ENCODE measurements at places on chromosomes 6 and 20.

DNA sequence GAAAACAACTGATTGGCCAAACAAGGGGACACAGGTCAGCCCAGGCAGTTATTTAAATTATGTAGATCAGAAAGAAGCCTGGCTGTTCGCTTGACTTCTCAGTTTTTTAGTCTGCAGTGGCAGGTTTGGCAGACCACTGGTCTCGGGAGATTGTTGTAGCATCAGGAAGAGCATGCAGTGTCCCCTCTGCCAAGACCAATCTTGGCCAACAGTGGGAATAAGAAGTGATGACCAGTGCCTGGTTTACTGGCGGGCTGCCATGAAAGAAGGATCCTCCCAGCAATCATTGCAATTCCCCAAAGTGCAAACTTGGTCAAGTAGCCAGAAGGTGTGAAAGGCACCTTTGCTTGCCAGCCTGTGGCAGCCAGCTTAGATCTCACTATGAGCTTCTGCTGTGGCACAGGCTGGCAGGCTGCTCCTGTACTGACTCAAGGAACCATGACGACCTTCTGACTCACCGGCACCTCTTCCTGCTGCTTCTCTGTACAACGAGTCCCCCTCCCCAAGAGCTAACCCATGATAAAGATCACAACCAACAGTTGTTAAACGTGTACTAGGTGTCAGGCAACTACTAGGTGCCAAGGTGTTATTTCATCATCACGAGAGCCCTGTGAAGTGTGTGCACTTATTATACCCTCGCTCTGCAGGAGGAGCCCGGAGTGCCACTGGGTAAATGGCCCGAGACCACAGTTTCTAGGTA lies 76.8 kb upstream of the DUSP22 start:
- no peak for DNase-seq

- DNase-seq = no peak
Measured at GRCh38 chr6:62640749-62641148, 354.7 kb upstream of the KHDRBS2 start.

GRCh38 chr6:133268621-133269020 lies 27.5 kb downstream of the EYA4 start:
- DNase-seq = no peak

DNA sequence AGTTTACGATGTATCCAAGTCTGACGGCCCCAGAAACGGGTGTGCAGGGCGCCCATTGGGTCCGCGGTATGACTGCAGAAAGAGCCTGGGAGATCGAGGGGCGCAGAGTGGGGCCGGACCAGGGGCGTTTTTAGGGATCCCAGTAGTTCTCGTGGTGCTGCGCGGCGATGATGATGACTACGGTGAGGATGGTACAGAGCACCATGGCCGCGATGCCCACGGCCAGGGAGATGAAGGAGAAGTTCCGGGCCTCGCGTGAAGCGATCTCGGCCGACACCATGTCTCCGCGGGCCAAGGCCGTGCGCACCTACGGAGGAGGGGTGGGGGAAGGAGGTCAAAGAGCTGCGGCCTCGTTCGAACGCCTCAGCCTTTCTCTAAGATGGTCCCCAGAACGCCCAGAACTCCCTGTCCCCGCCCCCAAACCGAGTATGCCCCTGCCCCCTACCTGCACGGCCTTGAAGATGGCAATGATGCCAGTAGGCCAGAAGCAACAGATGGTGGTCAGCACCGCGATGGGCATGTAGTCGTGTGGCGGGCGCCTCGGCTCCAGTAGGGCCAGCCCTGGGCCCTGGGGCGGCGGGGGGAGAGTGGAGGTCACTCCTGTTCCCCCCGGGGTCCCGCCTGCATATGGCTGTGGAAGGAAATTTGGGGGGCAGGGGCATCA lies 2.5 kb downstream of the PRRT1 start:
- no peak for DNase-seq

DNA sequence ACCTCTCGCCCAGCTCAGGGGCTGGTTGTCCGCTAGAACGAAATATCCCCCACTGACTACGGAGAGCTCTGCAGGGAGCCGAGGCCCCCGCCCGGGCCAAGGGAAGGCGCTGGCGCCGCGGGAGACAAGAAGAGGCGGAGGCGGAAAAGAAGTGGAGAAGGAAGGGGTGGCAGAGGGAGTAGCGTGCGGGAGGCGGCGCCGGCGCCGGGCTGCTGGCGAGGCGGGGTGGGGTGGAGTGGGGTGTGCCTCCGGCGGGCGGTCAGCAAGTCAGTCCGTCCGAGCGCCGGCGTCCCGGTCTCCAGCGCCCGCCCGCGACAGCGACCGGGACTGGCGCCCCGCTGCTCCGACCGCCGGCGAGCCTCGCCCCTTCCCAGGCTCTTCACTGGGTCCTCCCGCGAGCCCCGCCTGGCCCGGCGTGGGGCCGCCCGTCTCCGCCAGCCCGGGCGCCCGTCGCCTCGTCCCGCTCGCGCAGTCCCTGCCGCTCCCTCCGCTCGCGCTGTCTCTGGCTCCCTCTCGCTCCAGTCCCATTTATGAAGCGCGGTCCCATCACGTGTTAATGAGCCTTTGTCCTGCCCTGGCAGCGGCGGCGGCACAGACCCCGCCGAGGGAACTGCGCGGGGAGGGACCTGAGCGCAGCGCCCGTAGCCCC lies at the start of gene CNR1:
TSS of gene CNR1 (minus strand) at position 504 of the 649 bp plus-strand sequence. CDS start 21,073 bp downstream, outside the sequence.
- DNase-seq = no peak

- DNase-seq = no peak
Measured at GRCh38 chr6:5610640-5611039, 349.3 kb downstream of the FARS2 start.

- DNase-seq = no peak
Measured at GRCh38 chr6:82220167-82220566, 27.4 kb downstream of the IBTK start.

DNA sequence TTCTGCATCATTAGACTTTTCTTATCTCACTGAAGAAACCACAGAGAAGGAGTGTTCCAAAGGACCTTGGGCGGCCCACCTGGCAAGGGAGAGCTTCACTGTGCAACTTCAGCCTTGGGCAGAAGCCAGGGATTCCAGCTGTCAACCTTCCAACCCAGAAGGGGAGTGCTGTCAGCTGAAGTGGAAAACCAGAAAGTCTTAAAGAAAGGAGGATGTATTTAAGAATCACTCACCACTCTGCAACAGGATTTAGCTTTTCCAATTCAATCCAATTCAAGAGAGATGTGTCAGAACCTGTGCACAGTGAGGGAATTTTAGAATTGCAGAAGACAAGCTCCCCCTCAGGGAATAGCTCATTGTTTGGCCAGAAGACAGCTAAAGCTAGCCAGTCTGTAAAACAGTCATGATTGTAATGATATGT lies 553.7 kb downstream of the CD83 start:
- peak; percentile 68 for DNase-seq

DNA sequence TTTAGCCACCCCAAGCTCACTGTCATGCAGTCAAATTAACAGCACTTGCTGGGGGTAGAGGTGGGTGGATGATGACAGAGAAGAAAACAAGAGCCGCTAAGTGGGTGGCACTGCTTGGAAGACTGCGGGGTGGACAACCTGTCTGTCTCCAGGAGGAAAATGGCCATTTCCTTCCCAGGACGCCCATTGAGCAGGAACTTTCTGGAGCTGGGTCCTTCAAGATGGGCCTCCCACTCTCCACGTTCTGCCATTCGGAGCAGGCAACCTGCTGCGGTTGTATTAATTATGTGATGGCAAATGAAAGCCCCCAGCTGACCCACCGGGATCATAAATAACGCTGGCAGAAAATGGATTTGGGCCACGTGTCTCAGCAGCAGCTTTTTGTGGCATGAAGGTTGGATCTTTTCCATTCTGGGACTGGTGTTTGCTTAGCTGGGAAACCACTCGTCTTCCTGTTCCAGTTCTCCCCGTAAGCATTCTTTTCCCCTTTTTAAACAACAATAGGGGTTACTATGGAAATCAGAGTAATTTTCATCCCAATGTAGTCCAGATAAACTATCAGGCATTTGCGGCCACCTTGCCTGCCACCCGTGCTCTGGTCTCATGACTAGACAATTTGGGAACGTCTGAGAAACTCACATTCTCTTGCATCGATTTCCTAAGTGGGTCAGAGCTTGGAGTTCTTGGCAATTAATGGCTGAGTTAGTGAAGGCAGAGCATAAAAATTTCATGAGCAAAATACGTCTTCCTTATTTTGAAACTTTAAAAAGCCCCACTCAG lies 215.5 kb downstream of the ANKRD60 start:
- no peak for DNase-seq

- DNase-seq = no peak
Measured at GRCh38 chr6:136568129-136568528, 17.9 kb upstream of the MAP7 start.

DNA sequence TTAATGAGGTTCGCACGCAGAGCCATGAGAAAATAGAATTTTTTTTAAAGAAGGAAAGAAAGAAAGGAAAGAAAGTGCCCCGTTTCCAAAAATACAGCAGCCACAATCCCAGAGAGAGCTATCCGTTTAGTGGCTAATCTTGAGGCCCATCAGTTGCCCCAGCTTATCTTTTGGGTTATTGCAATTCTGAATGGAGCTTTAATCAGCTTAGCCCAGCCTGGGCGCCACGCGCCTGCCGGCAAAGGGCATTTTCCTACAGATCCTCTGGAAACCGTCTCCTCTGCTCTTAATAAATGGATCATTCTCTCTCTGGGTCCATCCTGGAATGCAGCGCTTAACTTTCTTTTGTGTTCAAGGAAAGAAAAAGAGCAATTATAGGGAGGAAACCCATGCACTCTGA lies 413.3 kb downstream of the MAFB start:
- DNase-seq = no peak

- no peak for DNase-seq
Measured at GRCh38 chr6:113104541-113104940, 752.6 kb upstream of the MARCKS start.

GRCh38 chr6:75870389-75870788 lies 121.3 kb downstream of the MYO6 start:
- DNase-seq = no peak

DNA sequence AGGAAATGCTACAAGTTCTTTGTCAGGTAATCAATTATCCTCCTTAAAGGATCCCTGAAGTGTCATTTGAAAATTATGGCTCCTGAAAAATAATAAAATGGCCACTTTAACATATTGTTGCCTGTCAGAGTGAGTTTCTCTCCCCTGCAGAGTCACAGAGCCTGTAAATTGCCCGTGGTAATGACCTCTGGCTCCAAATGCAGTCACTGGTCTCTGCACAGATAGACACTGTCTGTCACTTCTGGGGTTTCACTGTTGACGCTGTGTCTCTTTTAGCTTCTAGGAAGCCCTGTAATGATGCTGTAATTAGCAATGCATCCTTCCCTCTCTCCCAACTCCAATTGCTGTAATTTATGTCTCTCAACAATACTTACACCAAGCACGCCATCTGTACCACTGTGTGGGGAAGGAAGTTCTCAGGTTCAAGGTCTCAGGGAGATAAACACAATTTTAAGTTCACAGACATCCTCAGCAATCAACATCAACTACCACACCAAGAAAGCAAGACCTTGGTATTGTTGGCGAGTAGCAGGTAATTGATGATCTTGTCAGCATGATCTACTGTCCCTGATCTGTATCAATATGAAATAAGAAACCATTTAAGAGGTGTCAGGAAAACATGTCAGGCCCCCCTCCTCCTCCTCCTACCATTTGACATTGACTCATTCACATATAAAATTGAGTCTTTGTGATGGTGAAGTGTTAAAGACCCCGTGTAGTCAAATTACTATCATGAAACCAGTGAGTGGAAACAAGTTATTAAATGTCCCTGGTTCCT lies 91.2 kb upstream of the SULF2 start:
- DNase-seq = no peak

GRCh38 chr6:150744522-150745260 lies 120.8 kb upstream of the MTHFD1L start:
- no peak for DNase-seq

GRCh38 chr20:37670351-37670791 lies 23.5 kb upstream of the CTNNBL1 start:
- no peak for DNase-seq

DNA sequence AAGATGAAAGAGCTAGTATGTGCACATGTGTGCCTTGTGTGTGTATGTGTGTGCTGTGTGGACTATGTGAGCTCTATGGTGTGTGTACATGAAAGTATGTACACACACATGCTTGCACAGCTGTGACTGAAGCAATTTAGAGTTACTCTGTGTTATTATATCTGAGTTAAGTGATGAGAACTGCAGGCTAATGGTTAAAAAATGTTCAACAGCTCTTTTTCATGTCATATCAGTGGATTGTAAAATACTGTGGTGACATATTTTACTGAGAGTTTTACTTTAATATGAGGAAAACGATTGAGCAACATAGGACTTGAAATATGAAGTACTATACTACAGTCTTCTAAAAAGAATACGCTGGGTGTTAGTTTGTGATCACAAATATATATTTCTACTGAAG lies 195.7 kb upstream of the KCNK16 start:
- DNase-seq = no peak

DNA sequence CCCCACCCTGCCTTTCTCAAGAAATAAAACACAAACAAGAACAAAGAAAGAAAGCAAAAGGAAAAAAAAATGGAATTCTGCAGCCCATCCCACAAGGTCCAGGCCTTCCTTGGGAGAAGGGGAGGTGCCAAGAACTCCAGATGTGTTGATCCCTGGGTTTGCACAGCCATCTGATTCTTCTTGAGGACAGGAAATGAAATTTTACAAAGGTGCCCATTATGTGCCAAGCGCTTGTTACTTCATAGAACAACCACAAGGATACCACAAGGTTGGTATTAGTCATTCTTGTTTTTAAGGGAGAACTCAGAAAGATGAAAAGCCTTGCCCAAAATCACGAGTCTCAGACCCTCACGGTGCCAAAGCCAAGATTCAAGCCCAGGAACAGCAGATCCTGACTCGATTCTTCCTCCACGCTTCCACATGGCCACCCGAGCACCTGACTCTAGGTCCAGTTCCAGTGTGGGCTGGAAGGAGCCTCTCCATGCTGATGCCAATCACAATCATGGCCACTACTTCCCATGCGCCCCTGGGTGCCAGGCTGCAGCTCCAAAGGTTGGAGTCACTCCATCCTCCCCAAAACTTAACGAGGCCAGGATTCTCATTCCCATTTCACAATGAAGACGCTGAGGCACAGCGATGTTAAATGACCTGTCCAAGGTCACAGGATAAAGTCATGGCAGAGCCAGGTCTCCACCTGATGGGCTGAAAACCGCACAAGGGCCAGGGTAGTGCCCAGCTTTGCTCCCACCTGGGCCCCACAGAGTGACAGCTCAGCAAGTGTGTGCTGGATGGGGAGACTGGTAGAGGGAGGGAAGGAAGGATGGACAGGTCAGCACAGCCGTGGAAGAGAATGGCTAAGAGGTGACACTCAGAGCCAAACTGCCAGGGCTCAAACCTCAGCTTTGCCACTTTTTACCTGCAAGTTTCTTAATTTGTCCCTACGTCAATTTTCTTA lies 66.7 kb upstream of the TOP1 start:
- no peak for DNase-seq

DNA sequence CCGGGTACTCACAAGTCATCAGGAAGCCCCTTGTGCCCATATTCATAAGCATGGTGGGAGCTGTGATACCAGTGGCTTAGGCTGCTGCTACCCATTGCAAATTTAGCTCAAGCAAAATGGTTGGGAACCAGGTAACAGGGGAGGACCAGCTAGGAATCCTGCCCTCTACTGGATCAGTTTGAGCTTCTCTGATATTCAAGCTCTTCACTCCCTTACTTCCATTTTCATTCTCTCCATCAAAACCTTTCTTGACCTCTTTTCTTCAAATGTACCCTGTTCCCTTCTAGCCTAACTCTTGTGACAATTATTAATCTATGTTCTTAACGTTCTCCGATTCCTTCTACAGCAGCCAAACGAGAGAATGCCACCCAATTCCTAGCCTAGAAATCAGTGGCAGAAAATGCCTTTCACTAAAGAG lies 9.7 kb downstream of the NOL7 start:
- DNase-seq = no peak

- no peak for DNase-seq
Measured at GRCh38 chr20:44357555-44358125, 2.1 kb downstream of the HNF4A start.

- no peak for DNase-seq
Measured at GRCh38 chr6:35058865-35059522, 82.1 kb downstream of the TCP11 start.
